ENCODE measurements at places on chromosomes 7 and 10. TPM values are rescaled to one million over a fixed set of nuclear protein-coding genes. Genes with fewer than 3 reads are reported as not detected.

DNA sequence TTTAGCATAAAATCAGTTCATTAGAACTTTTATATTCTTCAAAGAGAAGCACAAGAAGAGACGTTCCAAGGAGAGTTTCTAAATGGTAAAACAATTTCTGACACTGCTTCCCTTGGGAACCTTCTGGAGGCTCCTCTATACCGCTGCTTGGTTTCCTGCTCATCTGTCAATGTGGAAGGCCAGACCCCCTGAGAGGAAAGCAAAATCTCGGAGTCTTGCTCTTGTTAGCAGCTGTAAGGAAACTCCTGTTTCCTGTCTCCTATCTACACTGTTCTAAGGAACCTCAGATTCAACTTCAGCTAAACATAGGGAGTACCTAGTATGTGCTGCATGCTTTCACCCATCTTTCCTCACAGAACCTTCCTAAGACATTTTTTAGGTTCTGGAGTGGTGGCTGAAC lies 322.2 kb downstream of the BMPER start:
- DNase-seq: no peak

GRCh38 chr10:125018576-125019143 lies 76.7 kb downstream of the ZRANB1 start:
- DNase-seq: no peak

DNA sequence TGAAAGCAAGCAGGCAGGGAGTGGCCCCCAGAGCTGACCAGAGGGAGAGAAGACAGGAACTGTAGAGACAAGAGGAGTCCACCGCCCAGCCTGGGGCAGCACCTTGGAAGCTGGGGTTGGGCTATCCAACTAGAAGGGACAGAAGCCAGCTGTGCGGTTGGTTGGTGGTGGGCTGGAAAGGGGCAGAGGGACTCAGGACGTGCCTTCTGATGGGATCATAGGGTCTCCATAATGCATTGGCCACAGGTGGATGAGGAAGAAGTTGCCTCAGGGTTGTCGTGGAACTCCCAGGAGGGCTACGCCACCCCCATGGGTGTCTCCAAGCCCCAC lies 114.0 kb upstream of the RET start:
- no peak for DNase-seq

GRCh38 chr7:21377545-21377944 lies 50.3 kb upstream of the SP4 start:
- DNase-seq: no peak

GRCh38 chr7:51268859-51269258 lies 47.8 kb downstream of the COBL start:
- no peak for DNase-seq

GRCh38 chr10:56318816-56319215 lies 42.2 kb downstream of the ZWINT start:
- no peak for DNase-seq

GRCh38 chr10:131475043-131475442 lies 163.5 kb upstream of the TCERG1L start:
- DNase-seq: no peak

- DNase-seq: peak; percentile 40
Measured at GRCh38 chr7:38318803-38319416, 45.5 kb upstream of the TARP start.

DNA sequence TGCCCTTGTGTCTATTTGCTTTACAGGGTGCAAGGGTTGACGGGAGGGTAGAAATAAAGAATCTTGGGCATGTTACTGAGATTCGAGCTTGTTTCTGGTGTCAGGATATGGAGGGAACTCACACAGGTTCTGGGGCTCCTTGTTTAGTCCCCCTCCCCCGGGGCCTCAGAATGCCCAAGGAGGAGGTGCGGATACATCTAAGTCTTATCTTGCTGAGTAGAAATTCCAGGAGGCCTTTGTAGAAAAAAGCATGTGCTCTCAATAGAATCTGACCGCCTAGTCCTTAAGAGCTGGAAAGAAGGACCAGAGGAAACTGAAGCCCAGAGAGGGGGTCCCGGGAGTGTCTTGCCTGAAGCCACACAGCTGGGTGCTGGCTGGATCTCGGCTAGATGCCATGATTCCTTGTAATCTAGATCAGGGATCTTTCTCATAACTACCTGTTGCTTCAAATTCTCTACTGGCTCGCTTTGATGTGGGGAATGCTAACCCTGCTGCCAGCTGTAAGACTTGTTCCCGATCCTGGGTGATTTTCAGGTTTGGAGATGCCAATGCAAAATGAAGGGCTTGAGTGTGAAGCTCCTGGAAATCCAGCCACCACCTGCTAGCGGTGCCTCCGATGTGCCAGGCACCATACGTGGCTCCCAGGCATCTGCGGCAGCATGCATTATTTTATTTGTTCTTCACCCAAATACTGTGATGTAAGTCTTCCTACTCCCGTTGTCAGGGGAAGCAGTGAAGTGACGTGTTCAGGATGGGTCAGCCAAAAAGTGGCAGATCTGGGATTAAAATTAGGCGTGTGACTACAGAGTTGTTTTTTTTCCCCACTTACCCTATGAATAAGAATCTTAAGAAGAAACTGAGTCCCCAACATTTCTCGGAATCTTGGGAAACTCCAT lies 226.0 kb downstream of the TCF7L2 start:
- no peak for DNase-seq

GRCh38 chr10:89838044-89838615 lies 136.7 kb downstream of the KIF20B start:
- DNase-seq: no peak

DNA sequence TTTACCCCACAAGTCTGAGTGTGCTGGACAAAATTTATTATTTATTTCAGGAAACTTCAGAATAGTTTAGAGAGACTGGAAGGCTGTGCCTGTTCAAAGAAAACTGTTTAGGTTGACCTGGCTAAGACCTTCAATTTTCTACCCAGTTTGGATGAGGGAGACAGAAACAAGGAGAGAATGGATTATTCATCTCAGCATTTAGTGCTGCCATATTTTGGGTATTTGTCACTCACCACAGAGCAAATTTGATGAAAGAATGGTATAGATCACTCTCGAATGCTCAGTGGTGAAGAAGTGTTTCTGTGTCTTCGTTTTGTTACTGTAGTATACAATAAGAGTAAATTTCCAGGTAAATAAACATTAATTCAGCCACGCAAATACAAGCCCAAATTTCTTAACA lies 71.8 kb downstream of the SEMA3C start:
- no peak for DNase-seq

The CDC14C gene
- not detected for total RNA-seq

The CAV1 gene
- 196 TPM for total RNA-seq
